ENCODE measurements at places on chromosomes 11 and 22.

DNA sequence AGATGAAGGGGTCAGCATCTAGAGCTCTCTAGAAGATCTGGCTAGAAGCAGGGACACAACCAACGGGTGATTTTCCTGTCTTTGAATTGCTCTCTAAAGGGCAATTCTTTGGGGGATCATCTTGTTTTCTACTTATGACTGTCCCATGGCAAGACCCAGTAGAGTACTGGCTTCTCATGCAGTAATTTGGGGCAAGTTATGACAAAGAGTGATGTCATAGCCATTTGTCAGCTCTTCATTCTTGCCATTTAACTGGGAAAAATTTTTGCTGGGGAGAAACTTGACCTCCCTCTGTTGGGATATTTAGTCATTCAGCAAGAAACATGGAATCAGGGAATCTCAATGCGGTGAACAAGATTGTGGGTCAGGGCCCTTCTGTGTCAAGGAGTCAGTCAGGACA is 80.4 kb downstream of the SLC1A2 start:
- DNase-seq, result no peak

DNA sequence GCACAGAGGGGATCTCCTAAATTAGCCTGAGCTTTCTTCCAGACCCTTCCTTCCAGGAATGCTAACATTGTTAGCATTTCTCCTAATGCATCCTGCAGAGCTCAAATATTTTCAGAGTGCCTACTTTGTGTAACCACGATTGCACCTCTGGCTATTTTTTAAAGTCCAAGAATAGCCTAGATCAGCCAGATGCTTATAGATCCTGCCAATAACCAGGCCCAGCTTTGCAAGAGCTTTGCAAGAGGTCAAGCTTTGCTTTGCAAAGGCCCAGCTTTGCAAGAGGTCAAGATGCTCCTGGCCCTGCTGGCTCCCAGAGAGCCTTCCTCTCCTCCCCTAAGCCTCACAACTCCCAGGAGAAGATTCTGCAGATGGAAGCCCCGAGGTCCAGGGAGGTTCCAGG is 491.9 kb downstream of the MN1 start:
- no peak for DNase-seq

GRCh38 chr22:34333285-34333684 is 413.0 kb upstream of the LARGE1 start:
- no peak for DNase-seq

DNA sequence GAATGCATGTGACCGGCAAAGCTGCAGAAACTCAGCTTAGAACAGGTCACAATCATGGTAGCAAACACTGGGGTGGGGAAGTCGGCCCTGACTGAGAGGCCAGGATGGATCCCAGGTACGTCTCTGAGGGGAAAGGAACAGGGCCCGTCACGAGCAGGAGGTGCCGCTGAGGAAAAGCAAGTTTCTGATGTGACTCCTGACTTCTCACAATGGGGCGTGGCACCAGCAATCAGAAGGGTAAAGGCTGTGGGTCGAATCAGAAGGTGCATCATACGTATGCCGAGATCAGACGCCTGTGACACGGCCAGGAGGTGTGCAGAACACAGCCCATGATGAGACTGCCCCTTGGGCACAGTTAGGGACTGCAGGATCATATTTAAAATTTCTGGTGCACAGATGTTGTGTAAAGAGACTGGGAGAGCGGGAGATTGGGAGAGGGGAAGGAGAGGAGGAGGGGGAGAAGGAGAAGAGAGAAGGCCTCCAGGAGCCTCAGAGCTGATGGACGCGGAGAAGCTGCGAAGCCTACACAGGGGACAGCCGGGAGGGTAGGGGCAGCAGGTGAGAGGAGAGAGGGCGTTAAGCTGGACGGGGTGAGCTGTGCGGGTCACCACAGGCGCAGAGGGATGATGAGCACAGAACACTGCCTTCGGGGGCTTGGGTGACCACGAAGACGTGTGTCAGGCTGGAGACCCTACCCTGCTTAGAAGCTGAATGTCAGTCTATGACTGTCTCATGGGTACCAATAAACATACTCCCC is 30.7 kb downstream of the KRTAP5-5 start:
- DNase-seq, result no peak

GRCh38 chr11:117589063-117589462 is 208.0 kb downstream of the DSCAML1 start:
- DNase-seq, result no peak

GRCh38 chr22:21628386-21629254 is 1.2 kb downstream of the YDJC start:
- DNase-seq, result no peak

- no peak for DNase-seq
Observed at GRCh38 chr11:128776069-128776423, 82.2 kb downstream of the FLI1 start.

GRCh38 chr11:2577991-2578928 is 121.5 kb downstream of the KCNQ1OT1 start:
- no peak for DNase-seq

GRCh38 chr11:81497202-81497804 is 1236.4 kb downstream of the FAM181B start:
- DNase-seq, result no peak

DNA sequence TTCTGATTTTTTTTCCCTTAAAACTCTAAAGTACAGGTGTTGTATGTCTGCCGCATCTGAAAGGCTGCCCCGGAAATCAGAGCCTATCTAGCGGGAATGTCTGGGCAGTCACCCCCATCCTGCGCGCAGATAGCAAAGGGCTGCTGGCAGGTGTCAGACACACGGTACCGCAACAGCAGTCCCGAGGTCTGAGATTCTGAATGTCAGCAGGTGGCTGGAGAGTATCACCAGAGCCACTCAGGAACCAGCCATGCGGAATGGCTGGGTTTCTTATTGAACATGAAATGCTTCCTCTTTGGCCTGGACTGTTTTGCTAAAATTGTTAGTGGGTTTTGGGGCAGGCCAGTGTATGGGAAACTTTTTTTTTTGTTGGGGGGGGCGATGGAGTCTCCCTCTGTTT is 53.3 kb downstream of the CERK start:
- DNase-seq, result no peak

DNA sequence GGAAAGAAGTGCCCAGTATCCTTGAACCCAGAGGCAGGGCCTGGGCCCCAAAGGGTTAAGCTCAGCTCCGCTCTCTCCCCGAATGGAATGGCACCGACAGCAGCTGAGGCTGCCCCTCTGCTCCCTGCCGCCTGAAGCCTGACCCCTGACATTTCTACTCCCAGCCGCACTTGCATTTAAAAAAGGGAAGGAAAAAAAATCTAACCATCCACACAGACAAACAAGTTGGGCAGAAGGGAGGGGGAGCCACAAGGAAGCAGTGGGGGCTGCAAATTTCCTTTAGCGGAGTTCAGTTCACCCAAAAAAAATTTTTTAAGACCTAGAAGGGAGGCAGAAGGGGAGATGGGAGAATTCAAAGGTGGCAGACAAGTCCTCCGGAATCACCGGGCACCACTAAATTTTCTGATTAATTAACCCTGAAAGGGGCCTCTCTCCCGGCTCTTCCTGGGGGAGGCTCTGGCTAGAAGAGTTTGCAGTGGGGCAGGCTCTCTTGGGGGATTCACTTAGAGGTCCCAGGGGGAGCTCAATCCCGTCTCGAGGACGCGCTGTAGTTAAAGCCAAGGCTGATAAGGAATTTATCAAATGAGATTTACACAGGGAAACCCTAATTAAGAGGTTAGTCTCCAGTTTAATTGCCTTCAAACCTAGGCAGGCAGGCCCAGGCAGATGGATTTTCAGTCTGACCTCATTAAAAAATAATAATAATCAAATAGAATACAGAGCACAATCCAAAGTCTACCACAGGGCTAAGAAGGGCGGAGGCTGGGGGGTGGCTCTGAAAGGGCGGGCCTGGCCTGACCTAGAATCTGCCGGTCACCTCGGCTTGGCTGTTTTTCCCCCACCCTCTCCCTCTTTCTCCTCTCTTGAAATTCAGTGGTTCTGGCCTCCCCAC is 25.6 kb downstream of the MN1 start:
- peak; percentile 64 for DNase-seq

DNA sequence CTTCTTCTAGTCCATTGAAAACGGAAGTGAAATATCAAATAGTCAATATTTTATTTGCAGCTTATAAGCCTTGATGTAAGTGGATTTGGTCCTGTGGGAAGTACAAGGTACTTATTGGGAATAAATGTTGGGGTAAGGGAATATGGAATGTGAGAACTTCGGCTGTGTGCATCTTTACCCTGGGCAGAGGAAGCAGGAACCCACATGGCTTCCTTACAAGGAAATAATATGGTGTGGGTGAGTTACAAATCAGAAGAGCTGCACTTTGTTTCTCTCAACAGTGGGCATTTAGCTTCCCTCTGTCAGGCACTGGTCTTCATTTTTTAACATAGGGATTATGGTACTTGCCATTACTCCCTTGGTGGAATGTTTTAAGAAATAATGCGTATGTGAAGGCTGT is 77.9 kb downstream of the SCN3B start:
- DNase-seq, result no peak

DNA sequence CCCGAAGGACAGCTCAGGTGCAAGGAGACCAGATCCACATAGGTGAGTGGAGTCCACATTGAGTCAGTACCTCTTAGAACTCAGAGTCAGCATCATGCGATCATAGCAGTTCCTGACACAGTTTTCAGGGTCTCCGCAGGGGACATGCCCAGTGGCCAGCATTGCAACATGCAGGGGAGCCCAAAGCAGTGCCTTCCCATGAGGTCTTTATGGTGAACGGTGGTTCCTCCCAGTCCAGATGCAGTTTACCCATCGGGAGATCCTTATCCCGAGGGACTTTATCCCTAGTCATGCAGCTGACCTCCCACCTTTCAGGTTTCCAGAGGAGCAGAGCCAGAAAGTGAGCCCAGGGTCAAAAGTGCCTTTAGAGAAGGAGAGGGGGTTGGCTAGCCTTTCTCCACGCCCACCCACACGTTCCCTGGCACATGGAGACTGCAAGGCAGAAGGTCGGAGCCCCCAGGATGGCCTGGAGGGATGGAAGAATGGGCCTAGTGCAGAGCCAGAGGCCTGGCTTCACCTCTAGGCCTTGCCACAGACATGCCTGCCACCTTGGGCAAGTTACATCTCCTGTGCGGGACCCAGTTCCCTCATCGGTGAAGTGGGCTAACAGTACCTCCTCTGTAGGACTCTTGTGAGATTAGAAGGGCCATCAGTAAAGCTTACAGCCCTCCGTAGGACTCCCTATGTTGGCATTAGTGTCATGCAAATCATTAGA is 6.4 kb downstream of the KCTD17 start:
- DNase-seq, result no peak

GRCh38 chr22:31081963-31082605 is 966 bp downstream of the SMTN start:
- peak; percentile 13 for DNase-seq

DNA sequence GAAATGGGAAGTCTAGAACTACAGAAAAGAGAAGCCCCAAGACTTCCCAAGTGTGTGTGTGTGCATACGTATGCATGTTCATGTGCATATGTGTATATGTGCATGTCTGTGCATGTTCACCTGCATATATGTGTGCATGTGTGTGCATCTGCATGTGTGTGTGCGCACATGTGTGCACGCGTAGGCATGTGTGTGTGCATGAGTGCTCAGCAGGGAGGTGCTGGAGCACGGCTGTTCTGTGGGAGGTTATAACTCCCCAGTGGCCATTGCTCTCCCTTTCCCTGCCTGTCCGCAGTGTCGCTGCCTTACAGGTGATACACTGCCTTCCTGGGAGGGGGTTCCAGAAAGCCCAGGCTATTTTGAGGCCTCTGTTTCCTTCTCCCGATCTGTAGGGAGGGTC is 29.8 kb downstream of the B3GAT1 start:
- DNase-seq, result no peak

DNA sequence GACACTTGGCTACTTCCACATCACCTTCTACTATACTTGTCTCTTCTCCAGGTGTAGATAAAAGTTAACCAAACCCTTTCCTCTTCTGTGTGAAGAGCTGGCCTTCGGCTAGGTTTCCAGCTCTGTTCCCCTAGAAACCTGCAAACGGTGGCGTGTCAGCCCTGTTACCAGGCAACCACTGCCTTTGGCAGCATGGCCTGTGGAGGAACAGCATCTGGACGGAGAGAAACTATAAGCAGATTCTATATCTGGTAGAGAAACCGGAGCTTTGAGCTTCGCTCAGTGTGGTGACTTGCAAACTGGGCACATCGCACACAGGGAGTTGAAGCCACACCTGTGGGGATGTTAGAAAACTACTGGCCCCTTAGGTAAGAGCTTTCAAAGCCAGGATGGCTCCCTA is 35.9 kb downstream of the ARAP1 start:
- no peak for DNase-seq

DNA sequence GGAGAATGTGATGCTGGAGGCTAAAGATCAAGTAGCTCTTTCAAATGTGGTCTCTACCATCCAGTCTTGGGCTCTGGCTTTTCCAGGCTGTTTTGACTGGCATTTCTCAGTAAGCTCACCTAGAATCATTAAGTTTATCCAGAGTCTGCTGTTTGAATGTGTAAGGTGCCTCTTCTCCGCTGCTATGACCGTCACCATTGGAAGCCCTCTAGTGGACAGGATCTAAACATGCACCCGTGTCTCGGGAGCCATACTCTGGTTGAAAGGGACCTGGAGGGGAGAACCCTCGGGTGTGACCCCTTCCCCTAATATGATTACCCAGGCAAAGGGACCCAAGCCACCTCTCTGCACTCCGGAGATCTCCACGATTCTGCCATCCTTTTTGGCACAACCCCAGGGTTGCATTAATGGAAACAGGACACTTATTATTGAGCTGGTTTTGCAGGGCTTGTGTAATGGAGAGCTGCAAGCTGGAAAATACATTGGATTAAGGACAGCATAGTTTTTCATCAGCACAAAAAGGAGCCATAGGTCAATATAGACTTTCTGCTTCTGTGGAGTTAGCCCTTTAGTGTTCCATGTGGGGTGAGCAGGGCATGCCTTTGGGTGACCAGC is 191.0 kb upstream of the LARGE1 start:
- no peak for DNase-seq

- no peak for DNase-seq
Observed at GRCh38 chr11:123286761-123287160, 91.7 kb upstream of the CLMP start.

GRCh38 chr22:21868651-21869050 is 1.2 kb upstream of the MAPK1 start:
- no peak for DNase-seq

- DNase-seq, result no peak
Observed at GRCh38 chr11:102346456-102346747, 612 bp upstream of the BIRC2 start.

- peak; percentile 27 for DNase-seq
Observed at GRCh38 chr22:39534591-39535356, 2.2 kb upstream of the RPS19BP1 start.

GRCh38 chr11:61887839-61888494 is 3.4 kb downstream of the FADS3 start:
- no peak for DNase-seq

GRCh38 chr11:61000426-61000825 is 28.9 kb downstream of the CD6 start:
- DNase-seq, result no peak

- peak; percentile 22 for DNase-seq
Observed at GRCh38 chr11:65551572-65552387, 6.4 kb downstream of the LTBP3 start.

DNA sequence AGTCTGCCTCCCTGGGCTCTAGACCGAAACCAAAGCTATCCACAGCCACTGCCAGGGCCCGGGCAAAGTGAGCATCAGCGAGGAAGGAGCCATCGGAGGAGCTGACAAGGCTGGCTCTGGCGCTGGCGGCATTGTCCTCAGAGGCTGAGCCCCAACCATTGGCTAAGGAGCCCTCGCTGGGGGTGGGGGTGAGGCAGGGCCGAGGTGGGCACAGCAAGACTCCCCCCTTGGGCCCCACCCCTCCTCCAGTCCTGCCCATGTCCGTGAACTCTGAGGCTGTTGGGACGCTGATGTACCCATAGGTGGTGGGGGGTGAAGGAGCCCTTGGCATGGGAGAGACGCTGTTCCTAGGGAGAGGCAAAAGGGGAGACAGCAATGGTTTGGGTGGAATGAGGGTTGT is 11.2 kb downstream of the ROBO4 start:
- DNase-seq, result no peak
